DMS53 (cell line): ENCODE measurements at places on chromosomes 5 and 9.

DNA sequence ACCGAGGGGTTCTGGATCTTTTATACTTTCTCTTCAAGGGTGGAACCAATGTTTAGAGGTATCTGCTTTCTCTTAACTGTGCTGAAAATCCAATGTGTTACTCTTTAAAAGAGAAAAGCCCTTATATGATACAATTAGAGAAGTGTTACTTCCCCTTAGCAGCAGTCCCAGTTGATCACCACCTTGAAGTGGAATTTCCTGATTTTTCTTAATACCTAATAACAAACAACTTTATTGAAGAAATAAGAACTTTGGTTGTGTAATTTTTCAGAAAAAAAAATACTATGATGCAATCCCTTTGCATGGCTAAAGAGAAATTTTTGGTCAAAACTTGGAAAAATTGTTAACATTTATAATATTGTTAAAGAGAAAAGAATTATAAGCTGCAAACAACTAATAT, 24.7 kb downstream of the SLC1A3 start:
- DNase-seq, result no peak

DNA sequence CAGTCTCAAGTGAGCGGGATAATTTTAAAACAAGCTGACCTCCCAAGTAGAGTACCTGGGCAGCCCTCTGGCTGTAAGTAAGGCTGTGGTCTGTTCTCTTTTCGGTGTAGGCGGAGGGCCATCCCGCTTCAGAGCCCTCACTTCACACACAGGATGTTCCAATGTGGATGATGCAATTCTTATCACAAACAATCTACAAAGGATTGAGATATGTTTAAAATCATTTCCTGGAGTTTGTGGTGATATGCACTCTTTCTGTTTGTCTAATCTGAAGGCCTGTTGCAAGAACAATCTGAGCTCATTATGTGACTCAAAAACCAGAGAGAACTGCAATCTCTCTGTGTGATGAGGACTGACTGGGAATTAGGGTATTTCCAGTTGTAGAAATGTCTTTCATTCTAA, 42.5 kb downstream of the ITGA2 start:
- DNase-seq, result peak; percentile 30

GRCh38 chr9:34651321-34651720, 664 bp upstream of the IL11RA start:
- no peak for DNase-seq

DNA sequence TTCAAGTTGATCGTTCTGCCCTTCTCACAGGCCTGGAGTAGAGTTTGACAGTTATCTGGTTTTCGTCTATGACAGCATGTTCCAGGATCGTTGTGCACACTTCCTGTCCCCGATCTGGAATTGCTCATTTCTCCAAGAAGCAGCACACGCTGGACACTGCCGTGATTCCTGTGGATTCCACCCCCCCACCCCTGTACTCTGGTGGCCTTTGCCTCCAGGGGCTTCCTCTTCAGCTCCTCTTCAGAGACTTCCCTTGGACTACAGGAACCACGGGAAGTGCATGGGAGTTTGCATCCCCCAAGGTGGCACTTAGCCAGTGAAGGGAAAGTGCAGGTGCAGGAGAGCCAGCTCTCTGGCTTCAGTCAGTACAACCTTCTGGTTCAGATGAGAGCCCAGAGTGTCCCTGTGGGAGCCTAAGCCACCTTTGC, 160.7 kb downstream of the CACNA1B start:
- no peak for DNase-seq

- no peak for DNase-seq
Observed at GRCh38 chr9:101902051-101902450, 163.6 kb upstream of the GRIN3A start.

DNA sequence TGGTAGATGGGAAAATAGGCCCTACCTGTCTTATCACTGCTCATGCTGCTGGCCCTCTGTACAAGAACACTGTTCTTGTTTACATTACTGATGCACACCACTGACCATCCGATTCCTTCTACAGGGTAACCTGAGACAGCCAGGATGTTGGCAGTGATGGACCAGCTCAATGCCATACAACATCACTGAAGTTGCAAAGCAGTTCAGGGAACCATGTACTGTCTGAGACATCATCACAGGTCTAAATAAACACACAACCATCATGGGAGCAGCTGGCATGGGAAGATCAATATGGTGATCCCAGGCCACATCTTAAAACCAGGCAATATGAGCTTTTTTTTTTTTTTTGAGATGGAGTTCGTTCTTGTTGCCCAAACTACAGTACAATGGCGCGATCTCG, 59.0 kb downstream of the IARS1 start:
- DNase-seq, result peak; percentile 6

DNA sequence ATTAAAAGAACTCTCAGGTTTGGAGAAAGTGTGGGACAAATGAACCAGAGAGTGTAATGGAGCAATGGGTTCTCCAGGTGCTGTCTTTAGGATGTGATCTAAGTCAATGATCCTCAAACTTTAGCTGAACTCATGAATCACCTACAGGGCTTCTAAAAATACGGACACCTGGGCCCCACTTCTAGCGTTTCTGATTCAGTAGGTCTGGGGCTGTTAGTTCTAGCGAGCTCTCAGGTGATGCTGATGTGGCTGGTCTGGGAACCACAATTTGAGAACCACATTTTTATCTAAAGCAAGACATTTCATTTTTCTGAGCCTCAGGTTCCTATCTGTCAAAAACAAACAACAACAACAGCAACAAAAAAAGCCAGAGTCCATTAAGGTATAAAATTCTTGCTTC, 35.1 kb upstream of the PCA3 start:
- DNase-seq, result peak; percentile 29

DNA sequence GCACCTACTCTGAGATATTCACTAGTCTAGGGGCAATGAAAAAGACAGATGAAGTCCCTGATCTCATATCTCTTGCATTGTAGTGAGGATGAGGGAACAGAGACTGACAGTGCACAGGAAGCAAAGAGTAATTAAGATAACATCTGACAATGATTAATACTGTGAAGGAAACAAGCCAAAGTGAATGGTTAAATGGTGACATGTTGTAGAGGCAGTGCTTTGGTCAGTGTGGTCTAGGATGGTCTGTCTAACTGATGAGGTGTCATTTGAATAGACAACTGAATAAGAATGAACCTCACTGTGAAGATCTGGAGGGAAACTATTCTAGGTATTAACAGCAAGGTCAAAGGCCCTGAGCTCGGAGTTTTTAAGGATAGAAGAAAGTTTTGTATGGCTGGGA, 333.3 kb upstream of the GRIA1 start:
- DNase-seq, result no peak

DNA sequence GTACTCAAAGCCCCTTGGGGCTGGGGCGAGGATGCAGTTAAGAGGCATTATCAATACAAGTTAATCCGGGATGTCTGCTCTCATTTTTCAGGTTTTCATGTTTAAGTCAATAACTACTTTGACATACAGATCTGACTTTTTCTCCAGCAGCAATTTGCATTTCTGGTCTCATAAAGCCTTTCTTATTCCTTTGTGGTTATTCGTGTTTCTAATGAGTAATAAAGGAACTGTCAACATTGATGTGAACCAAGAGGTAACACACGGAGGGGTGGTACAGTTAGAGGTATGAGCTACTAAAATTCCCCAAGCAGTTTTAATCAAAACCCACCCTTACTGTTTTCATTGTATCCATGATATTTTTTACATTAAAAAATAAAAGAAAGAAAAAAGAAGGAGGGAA, 138.0 kb upstream of the NFIB start:
- DNase-seq, result no peak

GRCh38 chr5:75380099-75380498, 43.1 kb downstream of the HMGCR start:
- DNase-seq, result no peak

DNA sequence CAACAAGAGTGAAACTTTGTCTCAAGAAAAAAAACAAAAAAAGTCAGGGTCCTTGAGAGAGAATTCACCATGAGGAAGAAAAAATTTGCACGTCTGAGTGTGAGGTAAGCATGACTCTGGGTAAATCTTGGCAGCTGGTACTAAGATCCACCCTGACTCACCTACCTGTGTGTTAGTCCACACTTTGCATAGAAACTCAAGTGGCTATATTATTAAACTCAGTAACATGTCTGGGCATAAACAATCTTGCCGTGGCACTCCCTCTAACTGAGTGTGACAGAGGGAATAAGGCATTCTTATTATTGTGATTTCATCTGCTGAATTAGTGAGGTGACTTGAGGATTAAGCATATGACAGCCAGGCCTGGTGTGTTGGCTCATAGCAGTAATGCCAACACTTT, 259.4 kb upstream of the VLDLR start:
- no peak for DNase-seq

DNA sequence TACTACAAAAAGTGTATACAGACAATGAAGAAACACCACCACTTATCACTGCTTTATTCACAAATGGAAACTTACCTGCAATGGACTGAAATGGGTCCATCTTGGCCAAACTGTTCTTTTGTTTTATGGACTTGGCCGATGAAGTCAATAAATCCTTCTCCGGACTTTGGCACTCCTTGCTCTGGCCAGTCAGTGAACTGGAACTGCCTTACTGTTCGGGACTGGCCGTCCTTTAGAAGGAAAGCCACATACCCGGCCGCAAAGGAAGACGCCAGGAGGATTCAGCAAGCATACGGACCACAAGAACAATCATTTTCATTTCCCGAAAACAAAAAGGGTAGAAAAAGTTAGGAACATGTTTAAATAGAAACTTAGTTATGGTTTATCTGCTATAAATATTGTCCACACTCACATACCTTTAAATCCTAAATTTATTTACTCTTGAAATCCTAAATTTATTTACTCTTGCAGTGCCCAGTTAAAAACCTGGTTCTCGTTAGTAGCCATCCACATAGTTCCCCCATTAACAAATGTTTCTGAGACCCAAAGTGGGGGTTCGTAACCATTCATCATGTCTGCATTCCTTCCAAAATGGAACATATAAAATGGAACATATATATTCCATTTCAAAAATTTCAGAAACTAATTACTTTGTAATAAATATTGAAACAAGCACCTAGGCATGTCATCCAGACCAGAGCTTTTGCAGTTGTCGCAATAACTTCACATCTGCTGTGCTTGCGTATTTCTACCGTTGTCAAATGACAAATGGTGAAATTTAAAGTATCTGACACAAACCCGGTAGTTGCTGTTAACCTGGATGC, 532.1 kb upstream of the DMAC1 start:
- no peak for DNase-seq

DNA sequence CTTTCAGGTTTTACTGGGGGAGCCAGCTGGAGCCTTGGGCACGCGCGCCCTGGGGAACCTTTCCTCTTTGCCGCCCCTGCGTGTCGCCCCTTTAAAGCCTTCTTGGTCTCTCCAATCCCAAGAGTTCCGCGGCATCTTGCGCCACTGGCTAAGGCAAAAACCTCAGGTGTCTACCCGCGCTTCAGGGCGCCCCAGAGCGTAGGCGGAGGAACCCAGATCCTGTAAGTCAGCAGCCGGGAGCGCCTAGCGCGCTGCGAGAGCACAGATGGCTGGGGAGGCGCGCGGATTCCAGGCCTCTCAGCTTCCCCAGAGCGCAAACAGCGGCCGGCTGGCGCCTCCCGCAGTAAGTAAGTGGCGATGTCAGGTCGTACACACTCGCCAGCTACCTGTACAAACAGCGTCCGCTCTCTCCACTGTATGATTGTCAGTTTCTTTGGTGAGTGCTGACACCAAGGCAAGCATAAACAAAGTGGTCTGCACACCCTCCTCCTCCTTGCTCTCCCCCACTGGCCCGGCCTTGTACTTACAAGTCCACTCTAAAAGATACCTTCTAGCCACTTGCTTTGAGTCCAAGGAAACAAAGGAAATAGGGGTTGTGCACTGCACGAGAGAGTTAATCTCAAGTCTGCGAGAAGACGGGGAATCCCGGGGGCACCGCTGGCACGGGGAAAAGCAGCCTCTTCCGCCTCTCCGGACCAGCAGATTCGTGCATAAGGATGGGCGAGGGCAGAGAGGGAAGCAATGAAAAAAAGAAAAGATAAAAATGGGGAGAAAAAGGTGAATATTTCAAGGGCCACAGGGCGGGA, 2.9 kb downstream of the HTR1A start:
- peak; percentile 95 for DNase-seq

DNA sequence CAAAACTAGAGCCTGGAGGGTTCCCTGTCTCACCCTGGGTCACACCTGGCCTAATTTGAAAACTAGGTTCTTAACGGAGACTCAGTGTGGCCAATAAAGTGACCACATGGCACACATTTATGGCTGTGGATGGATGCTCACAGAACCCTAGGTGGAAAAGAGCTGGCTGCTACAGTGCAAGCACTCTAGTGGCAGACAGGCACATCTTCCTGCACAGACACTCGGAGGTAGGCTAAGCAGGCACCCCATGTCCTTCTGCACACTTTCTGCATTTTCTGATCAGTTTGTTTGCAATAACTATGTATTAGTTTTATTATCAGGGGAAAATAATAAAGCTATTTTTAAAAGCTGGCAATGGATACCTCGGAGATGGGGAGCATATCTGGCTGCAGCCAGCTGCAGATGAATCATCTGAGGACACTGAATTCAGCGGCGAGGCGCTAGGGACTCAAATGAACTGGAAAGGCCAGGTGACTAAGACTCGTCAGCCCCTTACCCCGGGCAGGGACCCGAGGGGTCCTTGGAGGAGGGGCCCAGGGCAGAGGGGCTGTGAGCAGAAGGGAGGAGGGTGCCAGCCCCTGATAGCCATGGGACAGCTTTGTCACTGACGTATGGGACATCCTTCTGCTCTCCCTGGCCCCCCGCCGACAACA, 96.2 kb downstream of the OLFM1 start:
- DNase-seq, result no peak

DNA sequence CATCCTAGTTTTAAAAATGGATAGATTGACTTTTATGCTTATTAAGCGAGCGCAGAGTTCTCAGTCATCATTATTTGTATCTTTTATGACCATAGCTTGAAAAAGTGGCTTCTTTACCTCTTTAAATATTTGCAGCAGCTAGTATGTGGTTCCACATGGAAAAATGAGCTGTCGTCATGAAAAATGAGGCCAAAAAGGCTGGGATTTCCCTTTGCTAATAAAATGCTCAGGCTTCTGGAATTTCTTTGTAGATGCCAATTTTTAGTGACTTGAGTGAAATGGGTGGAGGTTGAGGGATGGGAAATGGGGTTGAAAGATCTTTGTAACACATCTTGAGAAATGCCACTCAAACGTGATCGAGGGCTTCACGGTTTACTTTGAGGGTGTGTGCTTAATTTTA, 35.2 kb downstream of the RAI14 start:
- DNase-seq, result no peak

- DNase-seq, result peak; percentile 77
Observed at GRCh38 chr9:37339923-37340322, 82.6 kb upstream of the GRHPR start.

DNA sequence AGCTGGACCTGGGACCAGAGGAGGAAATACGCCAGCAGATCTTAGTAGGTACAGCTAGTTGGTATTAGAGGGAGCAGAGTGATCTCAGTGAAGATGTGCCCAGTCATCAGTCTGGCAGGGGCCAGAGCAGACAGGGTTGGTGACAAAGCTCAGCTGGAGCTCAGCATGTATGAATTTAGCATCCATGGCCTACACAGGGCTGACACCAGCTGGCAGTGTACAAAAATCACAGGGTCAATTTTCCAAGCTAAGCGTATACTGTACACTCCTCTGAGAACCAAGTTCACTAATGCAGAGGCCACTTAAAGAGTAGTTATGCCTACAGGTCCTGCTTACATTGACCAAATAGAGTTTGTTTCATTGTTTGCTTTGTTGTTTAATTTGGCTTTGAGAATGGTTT, 146.6 kb downstream of the SLC24A2 start:
- peak; percentile 85 for DNase-seq

- DNase-seq, result no peak
Observed at GRCh38 chr9:33260372-33260771, 4.1 kb downstream of the BAG1 start.

- no peak for DNase-seq
Observed at GRCh38 chr5:5221724-5222123, 81.6 kb downstream of the ADAMTS16 start.
